Stimulated activated CD4-positive, alpha-beta T cell treated with anti-CD3 and anti-CD28 coated beads, Interleukin-2, amount 100 ng/mL, for 48 hours (primary cell): ENCODE measurements at places on chromosomes 3 and 15.

- no peak for DNase-seq
Measured at GRCh38 chr15:66188464-66188863, 65.1 kb downstream of the MEGF11 start.

DNA sequence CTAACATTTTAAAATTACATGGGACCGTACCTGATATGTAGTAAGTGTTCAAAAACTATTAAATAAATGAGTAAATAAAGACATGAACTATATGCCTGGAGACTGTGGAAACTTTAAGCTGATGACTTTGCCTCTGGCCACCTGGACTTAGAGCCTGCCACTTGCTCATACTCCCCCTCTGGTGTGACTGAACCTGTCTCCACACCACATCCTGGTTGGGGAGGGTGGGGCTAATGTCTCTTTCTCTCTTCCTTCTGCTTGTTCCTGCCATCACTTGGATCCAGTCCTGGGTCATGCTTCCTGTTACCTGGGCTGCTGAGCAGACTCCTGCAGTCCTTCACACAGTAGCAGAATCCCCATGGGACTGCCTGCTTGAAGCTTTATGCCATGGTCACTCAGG, 8.2 kb upstream of the TMEM158 start:
- no peak for DNase-seq

GRCh38 chr3:24387000-24387399, 107.7 kb downstream of the THRB start:
- no peak for DNase-seq

- DNase-seq: no peak
Measured at GRCh38 chr3:55198554-55198953, 270.7 kb upstream of the LRTM1 start.

DNA sequence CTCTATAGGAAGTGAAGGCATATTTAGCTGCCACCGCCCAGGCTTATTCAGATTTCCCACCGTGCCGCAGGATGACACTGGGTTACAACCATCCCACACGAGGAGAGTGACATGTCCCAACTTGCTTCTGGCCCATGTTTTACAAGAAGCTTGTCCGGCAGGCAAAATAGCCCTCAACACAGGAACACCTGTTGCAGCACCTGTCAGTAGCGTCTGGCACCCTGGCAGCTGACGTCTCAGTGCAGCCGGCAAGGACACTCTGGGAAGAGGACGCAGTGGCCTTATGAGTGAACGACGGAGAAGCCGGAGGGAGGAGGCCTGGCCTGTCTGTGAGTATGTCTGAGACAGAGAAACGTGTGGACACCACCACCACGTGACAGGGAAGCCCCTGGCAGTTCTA, 32.1 kb downstream of the FAM174B start:
- DNase-seq: no peak

DNA sequence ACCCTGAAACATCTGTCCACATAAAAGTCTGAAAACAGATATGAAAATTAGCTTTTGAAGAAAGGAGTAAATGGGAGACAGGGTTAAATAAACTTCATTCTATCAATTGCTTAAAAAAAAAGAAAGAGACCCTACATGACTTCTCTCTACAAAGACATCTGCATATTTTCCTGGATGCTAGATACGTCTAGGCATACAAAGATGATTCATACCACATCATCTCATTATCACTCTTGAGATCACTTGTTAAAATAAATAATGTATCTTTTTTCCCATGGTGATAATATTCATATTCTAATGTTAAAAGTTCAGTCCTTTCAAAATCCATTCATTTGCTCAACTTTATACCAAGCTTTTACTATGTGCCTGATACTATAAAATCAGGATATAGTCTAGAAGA, 295.8 kb downstream of the MAGI1 start:
- DNase-seq: no peak

DNA sequence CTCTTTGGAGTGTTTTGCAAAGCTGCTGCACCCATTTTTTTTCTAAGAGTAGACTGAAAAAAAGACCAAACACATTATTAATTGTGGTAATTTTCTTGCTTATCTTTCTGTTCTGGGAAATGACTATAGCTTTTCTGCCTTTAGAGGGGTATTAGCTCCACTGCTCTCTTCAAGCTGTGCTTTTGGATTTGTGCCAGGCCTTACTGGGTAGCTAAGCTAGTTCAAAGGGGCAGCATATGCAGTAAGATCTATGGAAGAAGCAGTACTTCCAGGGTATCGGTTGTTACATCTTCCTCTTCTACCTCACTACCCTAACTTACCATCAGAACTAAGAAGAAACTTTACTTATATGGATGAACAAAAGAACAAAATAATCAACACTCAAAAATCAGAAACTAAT, 28.7 kb upstream of the ARIH1 start:
- no peak for DNase-seq

GRCh38 chr3:53570709-53571108, 76.3 kb downstream of the CACNA1D start:
- no peak for DNase-seq

- DNase-seq: no peak
Measured at GRCh38 chr3:100697723-100698285, 11.5 kb upstream of the TFG start.

- DNase-seq: no peak
Measured at GRCh38 chr3:176992565-176992964, 204.7 kb downstream of the TBL1XR1 start.

GRCh38 chr3:94946683-94947082, 883.8 kb downstream of the NSUN3 start:
- DNase-seq: no peak

GRCh38 chr3:121661376-121661775, 673 bp upstream of the HCLS1 start:
- no peak for DNase-seq

GRCh38 chr3:184180165-184180564, 5.5 kb downstream of the AP2M1 start:
- DNase-seq: no peak
